ENCODE measurements at places on chromosomes 1 and 21.

- no peak for DNase-seq
Observed at GRCh38 chr21:42657676-42658319, 4.4 kb downstream of the PDE9A start.

DNA sequence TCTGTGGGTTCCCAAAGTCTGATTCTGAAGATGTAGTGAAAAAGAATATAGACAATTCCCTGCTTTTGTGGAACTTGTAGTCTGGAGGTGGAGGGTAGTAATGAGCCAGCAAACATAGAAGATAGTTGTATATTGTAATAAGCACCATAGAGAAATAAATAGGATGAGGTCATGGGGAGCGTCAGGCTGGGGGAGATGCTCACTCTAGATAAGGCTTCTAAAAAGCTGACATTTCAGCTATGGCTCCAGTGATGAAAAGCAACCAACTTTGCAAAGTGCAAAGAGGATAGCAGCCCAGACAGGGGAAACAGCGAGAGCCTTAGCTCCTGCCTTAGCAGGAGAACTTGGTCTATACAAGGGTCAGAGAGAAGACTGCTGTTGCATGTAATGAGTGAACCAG, 98.0 kb upstream of the RALGPS2 start:
- DNase-seq: no peak

DNA sequence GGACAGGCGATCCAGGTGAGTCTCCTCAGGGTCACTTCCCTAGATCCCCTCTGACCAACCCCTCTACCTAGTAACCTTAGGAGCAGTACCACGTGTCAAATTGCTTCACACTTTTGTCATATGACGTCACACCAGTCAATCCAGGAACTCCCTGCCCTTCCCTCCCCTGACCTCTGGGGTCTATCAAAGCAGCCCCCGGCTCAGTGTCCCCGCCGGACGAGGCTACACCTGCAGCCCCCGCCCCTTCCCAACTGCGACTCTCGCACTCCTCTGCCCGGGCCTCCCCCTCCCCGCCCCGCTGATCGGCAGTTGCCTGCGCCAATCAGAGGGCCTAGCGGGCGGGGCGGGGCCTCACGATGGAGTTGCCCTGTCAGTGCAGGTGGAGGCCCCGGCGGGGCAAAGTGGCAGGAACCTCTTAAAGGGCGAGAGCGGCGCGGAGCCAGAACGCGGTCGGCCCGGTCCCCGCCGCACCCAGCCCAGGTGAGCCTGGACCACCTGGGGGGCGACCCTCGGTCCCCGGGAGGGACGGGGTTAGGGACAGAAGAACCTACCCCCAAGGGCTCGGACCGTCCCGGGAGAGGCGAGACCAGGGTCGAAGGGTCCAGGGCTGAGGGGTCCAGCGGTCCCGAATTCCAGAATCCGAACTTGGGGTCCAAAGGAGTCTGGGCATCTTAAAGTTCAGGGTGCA, 27.5 kb upstream of the EPB41 start:
- DNase-seq: peak; percentile 59

DNA sequence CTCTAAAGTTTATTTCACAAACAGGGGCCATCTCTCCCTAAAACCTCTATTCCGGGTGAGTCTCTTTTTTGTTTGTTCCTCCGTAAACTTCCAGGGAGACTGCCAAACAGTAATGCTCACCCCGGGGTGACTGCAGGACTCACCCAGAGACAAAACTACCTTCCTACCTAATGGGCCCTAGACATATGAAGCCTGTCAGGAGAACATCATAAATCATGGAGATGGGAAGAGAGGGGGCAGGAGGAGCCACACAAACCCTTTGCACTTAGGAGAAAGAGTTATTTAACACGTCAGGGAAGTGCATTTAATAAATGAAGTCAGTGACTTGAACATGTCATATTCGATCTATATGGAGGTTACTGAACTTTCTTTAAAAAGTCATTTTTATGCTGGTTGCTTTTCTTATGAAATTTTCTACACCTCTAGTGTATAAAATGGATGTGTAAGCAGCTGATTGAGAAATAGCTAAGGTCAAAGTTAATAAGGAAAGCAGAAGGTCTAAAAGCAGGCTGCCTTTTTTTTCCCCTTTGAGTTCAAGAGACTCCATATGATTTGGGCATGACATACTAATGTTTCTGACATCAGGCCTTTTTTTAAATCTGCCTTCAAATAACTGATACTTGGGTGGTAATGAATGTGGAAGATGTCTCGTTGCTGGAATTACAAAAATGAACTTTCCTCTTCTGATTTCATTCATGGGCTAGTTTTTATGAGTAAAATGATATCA, 286.9 kb upstream of the USP25 start:
- no peak for DNase-seq

DNA sequence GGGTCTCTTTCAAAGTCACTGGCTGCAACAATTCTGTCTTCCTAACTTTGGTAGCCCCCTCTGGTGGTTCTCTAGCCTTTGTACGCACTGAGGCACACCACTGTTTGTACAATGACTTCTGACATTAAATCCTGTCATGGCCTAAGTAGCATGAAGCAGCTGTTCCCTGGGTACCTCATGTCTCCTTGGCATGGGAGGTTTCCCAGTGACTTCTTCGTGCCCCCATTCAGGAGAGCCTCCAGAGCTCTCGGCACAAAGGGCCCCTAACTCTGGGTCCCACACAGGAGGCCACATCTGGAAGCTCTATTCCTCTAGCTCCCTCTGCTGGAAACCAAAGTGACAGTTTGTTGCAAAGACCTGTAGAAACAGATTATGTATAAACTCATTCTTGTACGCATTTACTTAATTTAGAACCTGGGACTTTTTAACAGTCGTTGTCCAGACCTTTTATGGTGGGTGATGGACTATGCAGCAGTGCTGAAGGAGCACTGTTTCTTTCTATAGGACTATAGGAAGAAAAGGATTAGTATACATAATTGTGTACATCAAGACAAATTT, 13.4 kb downstream of the SWT1 start:
- DNase-seq: no peak

GRCh38 chr1:98904684-98905083, 100.0 kb downstream of the PLPPR5 start:
- no peak for DNase-seq

DNA sequence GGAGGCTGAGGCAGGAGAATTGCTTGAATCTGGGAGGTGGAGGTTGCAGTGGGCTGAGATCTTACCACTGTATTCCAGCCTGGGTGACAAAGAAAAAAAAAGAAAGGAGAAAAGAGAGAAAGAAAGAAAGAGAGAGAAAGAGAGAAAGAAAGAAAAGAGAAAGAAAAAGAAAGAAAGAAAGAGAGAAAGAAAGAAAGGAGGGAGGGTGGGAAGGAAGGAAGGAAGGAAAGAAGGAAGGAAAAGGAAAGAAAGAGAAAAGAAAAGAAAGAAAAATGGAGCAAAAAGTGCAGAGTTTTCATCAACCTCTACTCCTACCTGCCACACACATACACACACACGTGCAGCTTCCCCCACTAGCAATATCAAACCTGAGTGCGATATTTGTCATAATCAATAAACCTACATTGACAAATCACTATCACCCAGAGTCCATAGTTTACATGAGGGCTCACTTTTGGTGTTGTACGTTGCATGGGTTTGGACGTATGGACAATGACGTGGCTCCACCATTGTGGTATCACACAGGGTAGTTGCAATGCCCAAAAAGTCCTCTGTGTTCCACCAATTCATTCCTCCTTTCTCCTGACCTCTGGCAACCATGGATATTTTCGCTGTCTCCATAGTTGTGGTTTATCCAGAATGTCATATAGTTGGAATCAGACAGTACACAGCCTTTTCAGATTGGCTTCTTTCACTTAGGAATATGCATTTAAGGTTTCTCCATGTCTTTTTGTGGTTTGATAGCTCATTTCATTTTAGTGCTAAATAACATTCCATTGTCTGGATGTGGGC, 36.5 kb downstream of the EVA1C start:
- DNase-seq: no peak

DNA sequence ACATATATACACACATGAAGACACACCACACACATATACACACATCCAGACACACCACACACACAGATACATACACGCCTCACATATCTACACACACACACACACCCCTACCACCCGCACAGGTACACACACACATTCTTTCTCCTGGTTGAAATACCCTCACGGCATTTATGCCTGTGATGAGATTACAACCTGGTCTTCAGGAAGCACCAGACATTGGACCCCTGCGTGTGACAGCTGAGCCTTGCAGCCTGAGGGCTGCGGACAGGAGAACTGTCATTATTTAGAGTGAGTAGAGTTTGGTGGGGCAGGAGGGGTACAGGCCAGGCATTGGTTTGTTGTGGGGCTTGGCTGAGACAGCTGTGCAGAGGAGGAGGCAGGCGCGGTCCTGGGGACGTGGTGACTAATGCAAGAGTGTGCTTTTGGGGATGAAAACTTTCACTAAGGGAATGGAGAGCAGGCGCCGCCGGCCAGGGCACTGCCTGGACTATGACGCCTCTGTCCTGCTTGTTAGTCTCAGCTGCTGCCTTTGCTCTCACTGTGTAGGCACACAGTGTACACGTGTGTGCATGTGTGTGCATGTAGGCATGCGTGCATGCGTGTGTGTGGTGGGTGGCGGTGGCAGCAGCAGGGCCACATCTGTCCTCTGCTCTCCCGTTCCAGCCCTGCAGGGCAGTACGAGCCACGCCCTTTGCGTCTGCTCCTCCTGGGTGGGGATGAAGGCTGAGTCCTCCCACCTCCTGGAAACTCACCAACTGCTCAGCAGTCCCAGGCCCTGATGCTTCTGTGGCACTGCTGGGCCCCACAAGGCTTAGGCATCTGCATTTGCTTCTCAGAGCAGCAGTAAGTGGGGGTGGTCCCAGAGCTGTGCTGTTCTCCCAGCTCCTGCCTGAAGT, 57.6 kb downstream of the SPSB1 start:
- no peak for DNase-seq

DNA sequence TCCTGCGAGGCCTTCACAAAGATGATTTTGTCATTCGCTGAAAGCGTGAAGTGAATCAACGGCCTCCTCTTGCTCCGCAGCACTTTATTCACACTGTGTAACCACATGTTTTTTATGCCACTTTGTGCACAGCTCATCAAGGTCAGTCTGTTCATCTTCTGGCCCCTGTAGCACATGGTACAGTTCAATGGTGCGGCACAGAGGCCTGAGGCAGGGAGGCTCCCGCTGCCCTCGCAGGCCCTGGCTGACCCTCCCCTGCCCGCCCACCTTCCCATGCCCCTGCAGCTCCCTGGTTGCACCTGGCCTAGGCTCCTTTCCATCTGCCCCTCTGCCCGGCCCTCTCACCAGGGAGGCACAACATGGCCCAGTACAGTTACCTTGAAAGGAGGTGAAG, 87.5 kb downstream of the CD247 start:
- no peak for DNase-seq

- DNase-seq: no peak
Observed at GRCh38 chr1:47182676-47183235, 7.1 kb downstream of the PDZK1IP1 start.

DNA sequence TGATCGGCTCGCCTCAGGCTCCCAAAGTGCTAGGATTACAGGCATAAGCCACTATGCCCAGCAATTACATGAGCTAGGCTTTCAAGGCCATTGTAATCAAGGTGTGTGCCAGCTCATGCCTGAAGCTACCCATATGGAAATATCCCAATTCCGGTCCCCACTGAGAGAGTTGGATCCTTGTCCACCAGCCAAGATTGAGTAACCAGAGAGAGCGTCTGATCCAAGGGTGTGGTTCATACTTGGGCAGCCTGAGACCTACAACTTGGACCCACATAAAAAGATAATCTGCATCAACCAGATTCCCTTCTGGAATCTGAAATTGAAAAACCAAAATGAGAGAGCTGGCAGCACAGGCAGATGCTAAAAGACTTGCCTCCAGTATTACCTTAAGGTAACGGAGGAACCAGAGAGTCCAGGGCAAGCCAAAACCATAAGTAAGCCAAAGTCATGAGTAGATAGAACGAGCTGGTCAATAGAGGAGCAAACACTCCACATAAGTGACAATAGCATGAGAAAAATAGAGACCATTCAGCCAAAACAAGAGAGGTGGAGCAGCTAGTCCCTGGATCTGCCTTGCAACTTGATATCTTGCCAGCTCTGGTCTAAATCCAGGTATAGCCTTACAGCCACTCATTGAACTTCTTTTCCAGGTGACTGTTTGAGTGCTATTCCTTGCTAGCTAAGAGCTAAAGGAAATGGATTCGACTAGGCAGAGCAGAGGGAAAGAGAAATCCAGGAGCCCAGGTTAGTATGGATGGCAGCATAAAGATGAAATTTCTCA, 63.8 kb upstream of the ATP1A1 start:
- no peak for DNase-seq

- DNase-seq: no peak
Observed at GRCh38 chr1:211377539-211378450, 51.2 kb downstream of the TRAF5 start.

Data from left lung (tissue), 14 donors.